ENCODE measurements at places on chromosomes 1 and 21.

- no peak for DNase-seq
These were observed 659.7 kb upstream of the NEGR1 start for GRCh38 chr1:72942008-72942407.

- no peak for DNase-seq
These were observed 193.4 kb upstream of the PKN2 start for GRCh38 chr1:88490676-88491075.

DNA sequence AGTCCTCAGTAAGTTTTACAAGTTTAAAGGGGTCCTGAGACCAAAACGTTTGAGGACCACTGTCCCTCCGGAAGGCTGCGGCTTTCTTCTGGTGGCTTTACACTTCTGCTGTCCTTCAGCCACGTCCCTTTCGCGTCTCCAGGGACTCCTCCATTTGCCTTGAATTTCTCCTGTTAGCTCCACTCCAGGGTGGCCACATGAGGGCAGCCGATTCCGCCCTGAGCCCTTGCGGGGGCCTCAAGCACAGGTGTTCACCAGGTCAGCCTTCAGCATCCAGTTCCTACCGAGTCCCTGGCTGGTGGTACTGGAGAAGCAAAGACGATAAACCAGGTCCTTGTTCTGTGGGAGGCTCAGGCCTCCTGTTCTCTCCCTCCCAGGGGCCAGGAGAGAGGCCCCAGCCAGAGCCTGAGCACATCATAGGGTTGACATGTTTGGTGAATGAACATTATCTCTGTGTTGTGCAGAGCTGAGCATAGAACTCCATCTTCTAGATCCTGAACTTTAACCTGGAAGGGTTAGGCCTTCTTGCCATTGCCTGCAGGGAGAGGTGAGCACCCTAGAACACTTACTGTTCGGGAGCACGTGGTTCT lies 27.4 kb upstream of the COQ8A start:
- DNase-seq, result no peak

- no peak for DNase-seq
These were observed 6.7 kb downstream of the TRPM2 start for GRCh38 chr21:44360159-44360558.

DNA sequence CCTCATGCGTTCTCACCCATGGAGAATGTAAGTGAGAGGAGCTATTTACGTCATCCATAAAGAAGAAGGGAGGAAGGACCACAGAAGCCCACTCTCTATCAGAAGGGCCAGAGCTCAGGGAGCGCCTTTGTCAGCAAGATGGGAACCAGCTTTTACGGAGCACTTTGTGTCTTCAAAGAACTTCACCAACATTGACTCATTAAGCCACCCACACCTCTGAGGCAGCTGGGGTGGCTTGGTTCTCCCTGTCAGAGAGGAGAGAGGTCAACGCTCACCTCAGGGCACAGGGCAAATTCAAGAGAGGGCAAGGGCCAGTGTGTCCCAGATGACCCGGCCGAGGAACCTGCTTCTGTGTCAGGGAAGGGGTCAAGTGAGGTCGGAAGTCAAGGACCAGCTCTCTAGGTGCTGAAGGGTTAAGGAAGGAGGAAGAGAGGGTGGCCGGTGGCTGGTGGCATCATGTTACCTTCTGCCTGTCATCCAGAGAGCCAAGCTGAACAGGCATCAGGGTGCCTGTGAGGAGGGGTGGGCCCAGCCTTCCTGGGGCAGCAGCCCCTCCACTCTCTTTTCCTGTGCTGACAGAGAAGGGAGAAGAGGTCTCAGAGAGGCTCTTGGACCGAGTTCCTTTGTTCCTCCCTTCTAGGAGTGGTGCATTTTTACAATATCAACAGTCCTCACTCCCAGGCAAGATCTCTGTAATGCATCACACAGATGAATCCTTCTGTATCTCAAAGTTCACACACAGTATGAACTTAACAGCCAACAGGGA lies 109.0 kb downstream of the ETS2 start:
- no peak for DNase-seq

DNA sequence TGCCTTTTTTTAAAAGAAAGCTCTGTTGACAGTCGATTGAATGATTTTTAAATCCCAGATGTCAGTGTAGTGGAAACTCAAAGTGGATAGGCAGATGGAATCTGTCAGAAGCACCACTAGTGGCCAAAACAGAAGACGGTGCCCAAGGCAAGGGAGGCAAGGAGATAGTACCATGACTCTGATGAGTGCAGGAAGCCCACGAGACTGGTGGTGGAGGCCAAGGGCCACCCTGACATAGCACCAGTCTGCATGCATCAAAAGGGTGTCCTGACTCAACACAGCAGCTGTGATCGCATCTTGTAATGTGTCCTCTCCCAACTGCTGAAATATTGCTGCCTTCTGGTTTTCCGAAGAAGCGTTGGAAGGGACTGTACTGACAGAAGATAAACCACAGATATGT lies 124.1 kb upstream of the PAPPA2 start:
- DNase-seq, result no peak

- no peak for DNase-seq
These were observed 1.2 kb downstream of the ATP2B4 start for GRCh38 chr1:203627851-203628200.

GRCh38 chr1:230495076-230495475 lies 68.9 kb upstream of the PGBD5 start:
- no peak for DNase-seq

GRCh38 chr1:28640766-28641165 lies 2.1 kb downstream of the TAF12 start:
- no peak for DNase-seq

GRCh38 chr1:151817353-151817730 lies 12.1 kb upstream of the LINGO4 start:
- no peak for DNase-seq

GRCh38 chr1:6502000-6502891 lies 10.8 kb upstream of the PLEKHG5 start:
- no peak for DNase-seq

- no peak for DNase-seq
These were observed 19.5 kb upstream of the OR6N2 start for GRCh38 chr1:158800526-158800925.

GRCh38 chr1:244647819-244648218 lies 5.1 kb upstream of the DESI2 start:
- DNase-seq, result no peak

DNA sequence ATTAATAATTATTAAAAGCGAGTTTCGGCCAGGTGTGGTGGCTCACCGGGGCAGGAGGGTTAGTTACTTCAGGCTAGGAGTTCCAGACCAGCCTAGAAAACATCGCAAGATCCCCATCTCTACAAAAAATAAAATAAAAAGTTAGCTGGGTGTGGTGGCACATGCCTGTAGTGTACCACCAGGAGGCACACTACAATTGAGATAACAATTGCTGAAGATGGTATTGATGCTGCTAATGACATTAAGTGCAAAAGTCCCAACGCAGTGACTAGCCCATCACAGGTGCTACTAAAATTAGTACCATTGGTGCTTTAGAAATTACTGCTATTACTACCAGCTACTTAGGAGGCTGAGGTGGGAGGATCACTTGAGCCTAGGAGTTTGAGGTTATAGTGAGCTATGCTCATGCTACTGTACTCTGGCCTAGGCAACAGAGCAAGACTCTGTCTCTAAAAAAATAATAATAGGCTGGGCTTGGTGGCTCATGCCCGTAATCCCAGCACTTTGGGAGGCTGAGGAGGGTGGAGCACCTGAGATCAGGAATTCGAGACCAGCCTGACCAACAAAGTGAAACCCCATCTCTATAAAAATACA lies 156.6 kb downstream of the GREM2 start:
- no peak for DNase-seq

DNA sequence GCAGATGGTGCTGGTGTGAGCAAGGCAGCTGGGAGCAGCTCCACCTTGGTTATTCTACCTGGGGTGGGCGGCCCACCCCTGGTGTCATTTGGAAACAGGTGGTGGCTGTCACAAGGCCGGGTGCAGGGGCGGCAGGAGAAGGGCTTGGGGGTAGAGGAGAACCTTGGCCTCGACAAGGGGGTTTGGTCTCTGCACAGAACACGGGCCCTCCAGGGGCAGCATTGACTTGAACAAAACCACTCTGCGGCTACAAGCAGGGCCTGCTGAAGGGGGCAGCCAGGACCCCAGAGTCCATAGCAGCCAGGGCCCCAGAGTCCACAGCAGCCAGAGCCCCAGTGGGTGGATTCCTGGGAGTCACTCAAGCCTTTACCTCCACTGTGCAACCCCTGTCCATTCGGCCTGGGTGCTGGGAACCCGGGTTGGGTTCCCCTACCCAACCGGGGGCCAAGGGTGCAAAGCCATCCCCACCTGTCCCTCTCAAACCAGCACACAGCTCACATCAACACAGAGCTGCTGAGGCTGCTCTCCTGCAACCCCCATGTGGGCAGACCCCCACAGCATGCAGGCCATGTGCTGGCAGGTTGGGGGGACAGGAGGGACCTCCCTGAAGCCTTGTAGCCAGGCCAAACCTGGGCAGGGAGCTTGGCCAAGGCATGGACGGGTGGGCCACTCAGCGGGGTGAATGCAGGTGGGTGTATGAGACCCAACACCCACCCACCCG lies 7.7 kb downstream of the TRIM11 start:
- no peak for DNase-seq

All from NCI-H446 (cell line).